ENCODE measurements at places on chromosomes 4 and X.

GRCh38 chr4:30103455-30103854 lies 616.7 kb upstream of the PCDH7 start:
- no peak for DNase-seq

GRCh38 chr4:173230062-173230461 lies 61.5 kb downstream of the GALNT7 start:
- DNase-seq = no peak

GRCh38 chr4:119585771-119586170 lies 42.8 kb downstream of the PDE5A start:
- no peak for DNase-seq

- DNase-seq = no peak
These were observed 297.6 kb downstream of the PACRGL start for GRCh38 chr4:20997886-20998285.

- DNase-seq = no peak
These were observed 168.2 kb downstream of the TSPAN5 start for GRCh38 chr4:98490251-98490650.

DNA sequence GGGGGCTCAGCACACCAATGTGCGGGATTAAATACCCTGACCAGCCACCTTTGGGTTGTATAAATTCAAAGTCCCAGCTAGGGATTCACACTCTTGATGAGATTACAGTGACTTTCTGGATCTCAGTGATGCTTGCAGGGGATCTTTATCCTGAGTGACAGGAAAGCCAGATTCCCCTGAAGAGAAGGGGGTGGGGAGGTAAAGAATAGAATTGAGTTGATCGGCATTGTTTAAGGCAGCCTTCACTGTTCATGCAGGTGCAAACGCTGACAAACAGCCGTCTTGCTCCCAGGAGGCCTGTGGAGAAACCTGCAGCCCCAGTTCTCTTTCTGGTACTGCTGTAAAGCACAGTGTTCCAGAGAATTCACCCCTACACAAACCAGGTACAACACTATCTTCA lies 19.0 kb downstream of the CXXC4 start:
- no peak for DNase-seq

GRCh38 chrX:111386615-111387233 lies 25.3 kb downstream of the DCX start:
- DNase-seq = no peak

- no peak for DNase-seq
These were observed 323.4 kb upstream of the SLC7A11 start for GRCh38 chr4:138565576-138565975.

- no peak for DNase-seq
These were observed 101.8 kb downstream of the SLITRK2 start for GRCh38 chrX:145919400-145919799.

GRCh38 chrX:45788941-45789348 lies 588.3 kb upstream of the DIPK2B start:
- no peak for DNase-seq

DNA sequence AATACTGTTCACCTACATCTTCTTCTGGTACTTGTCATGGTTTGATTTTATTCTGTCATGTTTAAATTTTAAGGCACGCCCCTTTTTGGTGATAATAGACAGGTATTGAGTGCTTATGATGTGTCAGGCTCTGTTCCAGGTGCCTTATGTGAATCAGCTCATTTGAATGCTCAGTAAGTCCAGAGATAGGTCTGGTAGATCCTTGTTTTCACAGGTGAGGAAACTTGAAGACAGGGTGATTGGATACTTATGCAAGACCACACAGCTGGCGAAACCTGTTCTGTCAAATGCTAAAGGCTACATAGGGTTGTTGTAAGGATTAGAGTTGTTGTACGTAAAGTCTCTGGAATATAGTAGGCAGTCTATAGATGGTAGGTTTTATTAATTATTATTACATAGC lies 9.6 kb upstream of the SLC25A14 start:
- no peak for DNase-seq

GRCh38 chr4:65510976-65511375 lies 159.3 kb downstream of the EPHA5 start:
- no peak for DNase-seq

DNA sequence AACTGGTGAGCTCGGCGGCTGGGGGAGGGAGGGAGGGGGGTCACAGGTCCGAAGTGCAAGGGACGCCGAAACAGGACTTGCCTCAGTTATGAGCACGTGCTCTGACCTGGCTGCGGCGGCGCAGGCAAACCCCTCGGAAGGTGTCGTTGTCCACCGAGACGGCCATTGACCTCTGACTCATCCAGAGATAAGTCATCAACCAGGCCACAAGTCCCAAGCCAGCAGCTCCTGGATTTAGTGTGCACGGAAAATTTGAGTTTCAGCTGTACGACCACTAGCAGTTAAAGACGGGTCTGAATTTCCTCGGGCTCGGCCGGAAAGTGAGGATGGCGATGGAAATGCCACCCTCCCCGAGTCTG lies 674 bp downstream of the SH3D19 start:
- no peak for DNase-seq

DNA sequence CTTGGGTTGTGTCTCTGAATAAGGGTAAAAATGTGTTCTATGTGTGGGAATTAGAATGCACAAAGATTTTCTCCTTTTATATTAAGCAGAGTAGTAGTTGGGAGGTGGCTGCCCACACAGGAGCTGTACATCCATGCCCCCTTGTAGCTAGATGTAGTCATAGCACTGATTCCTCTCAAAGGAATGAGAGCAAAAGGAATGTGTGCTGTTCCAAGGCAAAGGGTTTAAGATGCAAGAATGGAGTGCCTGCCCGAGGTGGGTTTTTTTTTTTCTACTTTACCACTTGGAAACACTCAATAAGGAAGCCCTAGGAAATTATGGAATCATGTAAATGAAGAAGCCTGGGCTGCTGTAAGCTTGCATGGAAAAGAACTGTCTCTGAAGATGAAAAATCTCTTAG lies 2183.2 kb upstream of the AGA start:
- no peak for DNase-seq

GRCh38 chr4:109462297-109462696 lies 28.7 kb downstream of the SEC24B start:
- no peak for DNase-seq

GRCh38 chr4:30714408-30715031 lies 5.6 kb upstream of the PCDH7 start:
- no peak for DNase-seq

DNA sequence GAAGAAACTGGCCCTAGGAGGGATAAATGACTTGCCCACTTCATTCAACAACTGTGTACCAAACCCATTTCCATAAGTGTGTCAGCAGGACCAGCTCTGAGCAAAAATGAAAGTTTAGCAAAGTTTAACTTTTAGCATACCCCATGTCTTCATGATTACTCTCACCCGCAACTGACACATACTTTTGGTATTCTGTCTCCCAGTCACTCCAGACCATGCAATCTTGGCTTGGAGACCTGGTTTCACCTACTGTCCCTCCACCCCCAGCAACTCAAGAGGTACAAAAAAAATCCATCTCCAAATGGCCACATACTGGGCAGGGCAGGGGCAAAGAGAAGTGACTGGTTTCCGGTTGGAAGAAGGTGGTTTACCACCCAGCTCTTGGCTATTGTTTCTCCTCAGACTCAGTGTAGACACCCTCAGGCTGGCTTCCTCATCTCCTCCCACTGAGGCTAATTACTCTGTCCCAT lies 79.8 kb downstream of the RLIM start:
- no peak for DNase-seq

- no peak for DNase-seq
These were observed 7.2 kb downstream of the TBC1D14 start for GRCh38 chr4:6916587-6917460.

- no peak for DNase-seq
These were observed 91.3 kb downstream of the PPP1R2C start for GRCh38 chrX:42686706-42687105.

GRCh38 chrX:54920610-54921426 lies at the start of gene TRO:
TSS of gene TRO (plus strand) at chrX:54920824. CDS start at chrX:54922247, 1,423 bp downstream.
- no peak for DNase-seq

DNA sequence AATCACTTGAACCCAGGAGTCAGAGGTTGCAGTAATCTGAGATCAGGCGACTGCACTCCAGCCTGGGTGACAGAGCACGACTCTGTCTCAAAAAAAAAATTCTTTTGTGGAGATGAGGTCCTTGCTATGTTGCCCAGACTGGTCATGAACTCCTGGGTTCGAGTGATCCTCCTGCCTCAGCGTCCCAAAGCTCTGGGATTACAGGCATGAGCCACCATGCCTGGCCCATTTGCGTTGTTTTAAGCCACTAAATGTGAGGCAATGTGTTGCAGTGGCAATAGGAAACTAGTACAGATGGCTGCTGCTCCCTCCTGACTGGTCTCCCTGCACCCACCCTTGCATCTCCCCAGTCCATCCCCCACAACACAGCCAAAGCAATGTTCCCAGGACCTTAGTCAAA lies 40.0 kb upstream of the APLN start:
- DNase-seq = no peak

DNA sequence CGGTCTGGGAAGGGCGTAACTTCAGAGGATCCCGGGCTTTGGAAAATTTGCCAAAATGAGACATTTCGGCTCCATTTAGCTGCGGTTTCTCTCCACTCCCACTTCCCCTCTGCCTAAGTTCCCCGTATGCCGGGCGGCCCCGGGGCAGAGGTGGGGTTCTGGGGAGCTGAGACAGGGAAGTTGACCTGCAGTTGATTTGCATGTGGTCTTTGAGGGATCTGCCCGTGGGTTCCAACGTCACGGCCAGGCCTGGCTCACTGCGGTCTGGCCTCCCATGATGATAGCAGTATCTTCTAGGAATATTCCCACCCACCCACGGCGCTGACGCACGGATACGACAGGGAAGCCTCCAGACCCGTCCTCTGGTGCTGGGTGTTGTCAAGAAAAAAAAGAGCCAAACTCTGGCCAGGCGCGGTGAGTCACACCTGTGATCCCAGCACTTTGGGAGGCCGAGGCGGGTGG lies 27.3 kb upstream of the CRLF2 start:
- no peak for DNase-seq

DNA sequence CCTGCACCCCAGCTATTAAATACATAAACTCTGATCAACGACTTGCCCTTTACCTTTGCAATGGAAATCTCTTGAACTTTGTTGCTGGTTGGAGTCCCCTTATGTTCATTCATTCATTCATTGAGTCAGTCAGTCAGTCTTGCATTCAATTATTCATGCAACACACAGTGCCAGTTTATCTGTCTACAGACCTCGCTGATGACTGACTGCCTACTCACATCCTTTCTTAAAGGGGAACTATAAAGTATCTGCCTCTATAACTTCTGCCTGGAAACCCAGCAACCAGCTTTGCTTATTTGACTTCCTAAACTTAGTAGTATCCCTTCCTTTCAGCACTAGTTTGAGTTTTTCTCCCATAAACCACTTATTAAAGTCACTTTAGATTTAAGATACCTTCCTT lies 620.8 kb upstream of the ADGRL3 start:
- DNase-seq = no peak

- DNase-seq = no peak
These were observed 214.5 kb upstream of the TACR3 start for GRCh38 chr4:103934178-103934789.

DNA sequence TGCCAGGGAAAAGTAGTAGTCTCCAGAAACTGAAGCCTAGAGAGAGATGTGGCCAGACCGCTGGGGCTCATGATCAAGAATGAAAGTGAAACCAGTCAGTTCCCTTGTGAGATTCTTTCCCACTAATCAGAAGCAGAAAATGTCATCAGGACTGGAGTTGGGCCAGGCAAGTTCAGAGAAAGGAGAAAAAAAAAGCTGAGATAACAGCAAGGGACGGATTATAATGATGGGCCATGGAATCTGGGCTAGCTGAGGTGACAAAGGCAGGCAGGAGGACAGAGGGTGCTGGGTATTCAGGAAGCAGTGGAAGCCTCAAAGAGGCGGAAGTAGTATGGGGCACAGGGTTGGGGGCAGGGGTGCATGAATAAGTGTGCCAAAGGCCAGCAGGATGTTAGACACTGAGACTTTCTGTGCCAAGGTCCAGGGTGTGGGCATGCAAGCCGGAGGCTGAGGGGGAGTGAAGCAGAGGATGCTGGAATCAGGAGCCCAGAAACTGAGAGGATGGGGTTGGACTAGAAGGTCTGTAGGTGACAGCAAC lies 2.5 kb downstream of the CXorf38 start:
- peak; percentile 15 for DNase-seq

- no peak for DNase-seq
These were observed 6.6 kb upstream of the MAGEB17 start for GRCh38 chrX:16160729-16161128.

DNA sequence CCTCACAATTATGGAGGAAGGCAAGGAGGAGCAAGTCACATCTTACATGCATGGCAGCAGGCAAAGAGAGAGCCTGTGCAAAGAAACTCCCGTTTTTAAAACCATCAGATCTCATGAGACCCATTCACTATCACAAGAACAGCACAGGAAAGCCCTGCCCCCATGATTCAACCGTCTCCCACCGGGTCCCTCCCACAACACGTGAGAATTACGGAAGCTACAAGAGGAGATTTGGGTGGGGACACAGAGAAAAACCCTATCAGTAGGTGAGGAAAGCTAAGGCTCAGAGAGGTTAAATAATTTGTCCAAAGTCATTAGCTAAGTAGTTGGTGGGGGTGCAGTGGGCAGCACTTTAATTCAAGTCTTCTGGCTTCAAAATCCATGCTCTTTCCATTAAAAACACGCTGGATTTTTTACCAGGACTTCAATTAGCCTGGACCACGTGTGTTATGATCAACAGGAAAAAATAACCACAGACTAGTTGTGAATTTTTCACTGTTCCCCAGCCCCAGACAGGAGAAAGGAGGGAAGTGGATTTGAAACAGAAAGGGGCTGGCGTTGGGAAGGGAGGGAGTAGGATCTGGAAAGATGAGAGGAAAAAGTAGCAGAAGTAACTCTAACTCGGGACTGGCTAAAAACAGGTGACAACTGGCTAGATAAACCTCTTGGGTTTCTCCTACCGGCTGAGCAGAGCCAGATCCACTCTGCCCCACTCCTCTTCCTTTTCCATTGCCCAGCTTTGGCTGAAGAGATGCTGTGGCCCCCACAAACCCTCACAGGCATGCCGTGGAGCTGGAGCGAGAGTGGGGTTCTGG lies 986 bp downstream of the MTMR8 start:
- DNase-seq = no peak

DNA sequence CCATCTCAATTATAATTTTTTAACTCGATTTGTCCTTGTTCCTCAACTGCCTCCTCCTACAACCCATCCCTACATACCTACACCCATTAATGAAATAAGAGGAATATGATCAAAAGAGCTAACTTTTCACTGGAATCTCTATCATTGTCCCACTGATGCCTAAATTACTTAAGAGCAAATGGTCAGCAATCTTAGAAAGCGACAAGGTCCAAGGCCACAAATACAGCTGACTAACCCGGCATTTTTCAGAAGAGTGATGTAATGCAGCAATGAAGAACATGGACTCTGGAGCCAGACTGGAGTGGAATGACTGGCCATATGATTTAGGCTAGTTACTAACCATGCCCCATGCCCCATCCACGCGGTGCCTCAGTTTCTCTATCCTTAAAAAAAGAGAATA lies 56.2 kb downstream of the PPA2 start:
- no peak for DNase-seq

- no peak for DNase-seq
These were observed 21.5 kb downstream of the PDGFC start for GRCh38 chr4:156950090-156950489.

DNA sequence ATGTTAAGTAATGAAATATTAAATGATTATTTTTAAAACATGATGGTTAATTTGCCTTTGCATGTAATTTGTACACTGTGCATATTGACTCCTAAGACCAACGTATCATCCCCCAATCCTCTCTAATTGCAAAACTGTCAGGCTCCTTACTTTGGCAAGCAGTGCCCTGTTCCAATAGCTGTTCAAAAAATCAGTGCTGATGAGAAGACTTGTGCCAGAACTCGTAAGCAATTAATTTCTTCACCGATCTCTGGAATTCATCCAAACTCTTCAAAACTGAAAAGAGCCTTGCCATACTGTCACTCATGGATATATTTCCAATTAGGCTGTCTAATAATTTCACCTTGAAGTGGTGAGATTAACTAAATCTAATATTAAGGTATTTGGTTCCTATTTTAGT lies 493.9 kb upstream of the NDST4 start:
- DNase-seq = no peak

All from stimulated activated CD8-positive, alpha-beta memory T cell treated with anti-CD3 and anti-CD28 coated beads, Interleukin-2, amount 100 ng/mL, for 1 hour (primary cell).